Endothelial cell (in vitro differentiated cells): ENCODE measurements at places on chromosomes 2 and 18. TPM values are rescaled to one million over a fixed set of nuclear protein-coding genes. Genes with fewer than 3 reads are reported as not detected.
A peak's percentile ranks its signal among the peaks of the same experiment; 100 is the strongest.

Gene SLC38A11
- total RNA-seq, result not detected

GRCh38 chr2:1892529-1893250 lies 148.4 kb upstream of the PXDN start:
- no peak for DNase-seq

GRCh38 chr2:13558368-13558767 lies 841.6 kb downstream of the TRIB2 start:
- no peak for DNase-seq

Gene RTP5
- not detected for total RNA-seq

DNA sequence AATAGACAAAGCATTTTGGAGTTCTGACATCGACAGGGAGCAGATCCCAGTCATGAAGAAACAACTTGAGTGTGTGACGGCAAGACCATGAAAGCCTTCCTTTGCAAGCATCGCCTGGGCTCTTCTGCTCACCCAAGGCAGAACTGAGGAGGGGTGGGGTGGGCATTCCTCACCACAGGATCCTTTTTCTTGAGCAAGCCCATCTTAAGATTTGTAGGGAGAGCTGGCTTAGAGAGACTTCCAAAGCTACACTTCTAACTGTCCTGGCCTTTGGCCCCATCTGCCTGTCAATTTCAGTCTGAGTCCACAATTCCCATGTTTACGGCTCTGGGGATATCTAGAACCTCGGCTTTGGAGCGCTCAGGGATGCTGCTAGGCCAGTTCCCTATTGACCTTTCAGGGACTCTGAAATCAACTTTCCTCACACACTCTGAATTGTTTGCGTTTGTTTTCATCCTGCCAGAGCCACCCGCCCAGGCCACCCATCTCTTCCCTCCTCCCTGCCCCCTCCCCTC lies 3.7 kb downstream of the KLHL14 start:
- no peak for DNase-seq

Gene ALKAL2
- 3.2 TPM for total RNA-seq

DNA sequence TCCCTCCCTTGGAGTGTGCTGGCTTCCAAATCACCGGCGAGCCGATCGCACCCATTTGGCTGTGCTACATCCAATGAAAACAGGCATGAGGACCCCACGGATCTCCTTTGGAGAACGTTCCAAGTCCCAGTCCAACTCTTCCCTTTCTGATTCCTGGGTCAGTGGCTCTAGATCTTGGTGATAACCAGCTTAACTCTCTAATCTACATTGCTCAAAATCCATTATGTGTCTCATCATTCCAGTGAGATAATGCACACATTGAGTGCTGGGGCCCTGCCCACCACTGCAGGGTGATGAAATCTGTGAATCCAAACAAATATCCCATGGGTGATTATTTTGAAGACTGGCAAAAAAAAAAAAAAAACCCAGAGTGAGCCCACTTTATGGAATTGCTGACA lies 232.7 kb upstream of the COPS8 start:
- no peak for DNase-seq

Gene IAH1
- total RNA-seq, result 37.5 TPM

Gene FBXO48
- 1.6 TPM for total RNA-seq

GRCh38 chr2:203730076-203730729 lies 23.8 kb downstream of the CD28 start:
- DNase-seq, result no peak

DNA sequence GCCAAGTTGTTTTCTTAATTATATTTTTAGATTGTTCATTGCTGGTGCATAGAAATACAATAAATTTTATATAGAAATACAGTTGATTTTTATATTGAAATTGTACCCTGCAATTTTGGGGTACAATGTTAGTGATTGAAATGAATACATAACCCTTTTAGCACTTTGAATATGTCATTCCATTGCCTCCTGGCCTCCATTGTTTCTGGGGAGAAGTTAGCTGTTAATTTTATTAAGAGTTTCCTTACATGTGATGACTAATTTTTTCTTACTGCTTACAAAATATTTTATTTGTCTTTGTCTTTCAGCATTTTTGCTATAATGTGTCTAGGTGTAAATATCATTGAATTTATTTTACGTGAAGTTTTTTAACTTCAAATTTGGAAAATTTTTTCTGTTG lies 176.5 kb upstream of the DCC start:
- no peak for DNase-seq

GRCh38 chr2:44953499-44953883 lies 12.0 kb downstream of the SIX3 start:
- no peak for DNase-seq

Gene ZEB2
- total RNA-seq, result 109 TPM

DNA sequence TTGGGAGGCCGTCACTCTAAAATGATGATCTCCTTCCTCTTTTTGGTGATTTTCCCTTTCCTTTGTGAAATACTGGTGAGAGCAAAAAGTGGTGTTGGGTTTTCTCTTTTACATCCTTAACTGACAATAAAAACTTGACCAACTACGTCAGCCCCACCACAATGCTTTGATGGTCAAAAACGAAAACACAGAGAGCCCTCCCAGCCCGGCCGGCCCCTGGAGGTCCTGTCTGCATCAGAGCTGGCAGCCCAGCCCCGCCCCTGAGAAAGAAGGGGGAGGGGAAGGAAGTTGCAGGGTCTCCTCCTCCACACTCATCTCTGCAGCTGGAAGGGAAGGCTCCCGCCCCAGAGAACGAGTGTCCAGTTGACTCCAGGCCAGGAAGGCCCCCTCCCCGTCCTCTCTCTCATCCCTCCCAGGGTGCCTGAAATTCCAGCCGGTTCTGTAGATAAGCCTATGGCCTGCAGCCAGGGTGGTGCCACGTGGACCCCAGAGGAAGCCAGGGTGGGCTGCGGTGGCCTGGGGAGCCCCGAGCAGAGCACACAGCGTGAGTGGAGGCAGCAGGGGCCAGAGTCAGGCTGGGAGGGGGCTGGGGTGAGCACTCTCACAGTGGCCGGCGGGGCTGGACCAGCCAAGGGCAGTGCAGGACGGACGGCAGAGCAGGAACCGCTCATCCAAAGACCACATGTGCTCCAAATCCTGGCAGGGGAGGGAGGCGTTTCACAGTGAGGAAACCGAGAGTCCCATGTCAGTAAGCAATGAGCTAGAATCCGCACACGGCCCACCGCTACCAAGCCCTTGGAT lies 19.8 kb downstream of the BIN1 start:
- peak; percentile 84 for DNase-seq

- no peak for DNase-seq
These were observed 9.8 kb downstream of the FBXO11 start for GRCh38 chr2:47896450-47896968.

DNA sequence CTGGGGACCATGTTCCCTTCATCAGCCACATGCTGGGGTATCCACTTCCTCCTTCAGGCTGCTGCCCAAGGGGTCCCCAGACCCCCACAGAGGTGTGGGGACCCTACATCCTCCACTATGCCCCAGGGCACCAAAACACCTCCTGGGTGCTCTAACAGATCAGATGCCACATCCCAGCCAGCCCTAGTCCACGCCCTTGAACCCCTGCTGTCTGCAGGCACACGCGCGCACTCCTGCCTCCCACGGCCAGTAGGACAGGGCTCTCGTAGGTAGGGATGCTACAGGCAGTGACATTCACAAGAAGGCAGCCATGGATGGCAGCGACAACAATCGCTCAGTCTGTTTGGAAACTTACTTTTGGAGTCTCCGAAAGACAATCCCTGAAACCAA lies 3.0 kb upstream of the GPC1 start:
- DNase-seq, result no peak

DNA sequence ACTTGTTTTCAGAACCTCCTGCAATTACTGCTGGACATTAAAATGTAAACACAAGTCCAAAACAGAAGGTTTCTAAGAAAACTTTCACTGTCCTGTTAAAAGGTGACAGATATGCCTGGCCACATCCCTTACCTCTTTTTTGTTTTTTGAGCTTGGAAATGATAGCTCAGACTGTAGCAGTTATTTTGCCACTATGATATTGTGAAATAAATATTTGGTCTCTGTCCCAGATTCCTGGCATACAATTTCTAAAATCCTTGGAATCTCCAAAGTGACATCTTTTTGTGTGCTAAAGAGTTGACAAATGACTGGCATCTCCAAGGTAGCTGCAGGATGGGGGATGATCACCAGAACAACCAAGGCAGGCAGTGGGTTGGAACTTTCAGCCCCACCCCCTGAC lies 16.8 kb downstream of the TPGS2 start:
- DNase-seq, result no peak

GRCh38 chr2:184370954-184371353 lies 227.4 kb upstream of the ZNF804A start:
- DNase-seq, result no peak

GRCh38 chr2:127170021-127170420 lies 50.1 kb downstream of the CYP27C1 start:
- no peak for DNase-seq

- no peak for DNase-seq
These were observed 240.7 kb downstream of the TGIF1 start for GRCh38 chr18:3690764-3691066.

Gene COL6A3
- total RNA-seq, result 1.6 TPM

DNA sequence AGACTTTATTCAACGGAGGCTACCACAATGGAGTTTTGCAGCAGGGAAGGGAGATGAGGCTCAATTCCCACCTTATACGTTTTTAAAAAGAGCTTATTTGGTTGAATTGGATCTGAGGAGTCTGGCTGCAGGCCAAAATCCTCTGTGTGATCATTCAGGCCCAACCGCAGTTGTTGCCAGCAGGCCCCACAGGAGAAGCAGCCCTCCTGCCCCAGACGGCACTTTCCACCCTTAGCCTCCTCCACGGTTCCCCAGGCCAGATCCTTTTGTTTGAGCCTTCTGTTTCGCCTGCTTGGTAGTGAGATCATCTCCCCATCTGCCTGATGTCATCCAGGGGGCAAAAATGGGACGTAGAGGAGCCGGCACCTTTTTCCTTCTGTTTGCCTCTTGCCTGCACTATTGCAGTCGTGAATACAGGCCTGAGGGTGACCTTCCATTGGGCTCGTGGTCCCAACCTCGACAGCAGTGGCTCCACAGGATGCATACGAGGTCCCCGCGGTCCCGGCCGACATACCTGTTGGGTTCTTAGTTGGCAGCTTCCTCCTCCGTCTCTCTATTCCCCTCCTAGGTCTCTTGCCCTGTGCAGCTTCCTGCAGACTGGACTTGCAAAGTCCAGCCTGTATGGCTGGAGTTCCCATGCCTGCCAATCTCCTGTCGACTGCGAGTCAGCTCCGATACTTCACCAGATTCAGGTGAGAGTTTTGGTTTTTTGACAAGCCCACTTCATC lies 9.3 kb upstream of the GPR35 start:
- no peak for DNase-seq

Gene CHRNG
- not detected for total RNA-seq

- DNase-seq, result no peak
These were observed 51.8 kb upstream of the CYRIA start for GRCh38 chr2:16717477-16717876.

GRCh38 chr2:145939949-145940348 lies 1420.0 kb upstream of the ZEB2 start:
- no peak for DNase-seq

DNA sequence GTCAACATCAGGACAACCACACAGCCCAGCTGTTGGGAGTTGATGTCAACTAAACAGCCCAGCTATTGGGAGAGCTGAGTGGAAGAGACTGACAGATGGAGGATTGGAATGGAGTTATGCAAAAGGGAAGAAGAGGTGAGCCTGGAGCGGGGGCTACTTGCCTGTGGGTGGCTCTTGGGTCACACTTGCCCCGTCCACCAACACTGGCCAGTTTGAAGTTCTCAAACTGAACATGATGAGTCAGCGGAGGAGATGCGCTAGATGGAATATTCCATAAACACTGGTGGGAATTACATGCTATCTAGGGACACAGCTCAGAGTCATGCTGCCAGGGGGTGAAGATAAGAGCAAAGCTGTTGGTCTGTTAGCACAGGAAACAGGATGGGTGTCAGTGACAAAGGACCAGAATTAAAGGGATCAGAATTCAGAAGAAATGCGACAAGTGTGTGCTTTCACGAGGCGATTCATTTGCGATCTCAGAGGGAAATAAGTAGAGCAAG lies 33.2 kb upstream of the AGAP1 start:
- DNase-seq, result no peak

GRCh38 chr2:188022389-188022788 lies 269.3 kb upstream of the GULP1 start:
- no peak for DNase-seq

DNA sequence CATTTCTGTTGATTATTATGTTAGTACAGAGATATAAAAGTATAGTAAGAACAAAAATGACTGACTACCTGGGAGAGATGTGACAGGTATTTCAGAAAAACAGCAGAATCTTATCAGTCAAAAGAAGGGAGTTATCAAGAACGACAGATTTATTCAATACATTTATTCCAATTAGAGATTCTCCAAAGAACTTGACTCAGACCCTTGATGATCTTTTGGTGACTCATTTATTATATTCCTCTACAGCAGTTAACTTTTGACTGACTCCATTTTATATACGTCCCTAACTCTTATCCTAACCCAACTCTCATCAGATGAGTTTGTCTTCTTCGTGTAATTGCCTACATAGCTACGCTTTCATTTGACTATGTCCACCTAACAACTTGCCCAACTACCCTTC lies 91.1 kb downstream of the C2orf74 start:
- DNase-seq, result no peak

Gene AGXT
- not detected for total RNA-seq

DNA sequence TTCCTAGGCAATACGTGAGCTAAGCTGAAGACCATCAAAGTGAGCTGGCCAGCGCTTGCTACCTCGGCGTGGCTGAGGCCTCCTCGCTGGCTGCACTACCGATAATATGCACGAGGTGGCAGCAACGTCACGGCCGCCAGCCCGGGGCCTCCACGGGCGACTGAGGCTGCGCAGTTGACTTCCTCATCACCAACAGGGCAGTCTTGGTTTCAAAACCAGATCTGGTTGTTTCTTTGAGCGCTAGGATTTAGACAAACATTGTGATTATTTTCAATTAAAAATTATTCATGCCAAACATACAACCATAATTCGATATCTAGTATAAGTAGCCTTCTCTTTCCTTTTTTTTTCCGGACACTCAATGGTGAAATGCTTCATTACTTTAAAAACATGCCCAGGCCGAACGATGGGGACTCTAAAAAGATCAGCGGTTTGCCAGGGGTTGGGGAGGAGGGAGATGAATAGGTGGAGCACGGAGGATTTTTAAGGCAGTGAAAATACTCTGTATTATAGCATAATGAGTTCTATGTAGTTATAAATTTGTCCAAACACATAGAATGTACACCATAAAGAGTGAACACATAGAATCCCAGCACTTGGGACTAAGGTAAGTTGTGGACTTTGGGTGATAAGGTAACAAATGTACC lies 52.0 kb downstream of the CYBRD1 start:
- peak; percentile 92 for DNase-seq

Gene CDCA7
- 13.0 TPM for total RNA-seq

Gene CD226
- 0.80 TPM for total RNA-seq

Gene FOXD4L1
- total RNA-seq, result not detected
